AG08395 (cell line): ENCODE measurements at places on chromosomes 12 and 14.

GRCh38 chr14:100476012-100476822 lies 111.0 kb downstream of the BEGAIN start:
- peak; percentile 86 for DNase-seq

DNA sequence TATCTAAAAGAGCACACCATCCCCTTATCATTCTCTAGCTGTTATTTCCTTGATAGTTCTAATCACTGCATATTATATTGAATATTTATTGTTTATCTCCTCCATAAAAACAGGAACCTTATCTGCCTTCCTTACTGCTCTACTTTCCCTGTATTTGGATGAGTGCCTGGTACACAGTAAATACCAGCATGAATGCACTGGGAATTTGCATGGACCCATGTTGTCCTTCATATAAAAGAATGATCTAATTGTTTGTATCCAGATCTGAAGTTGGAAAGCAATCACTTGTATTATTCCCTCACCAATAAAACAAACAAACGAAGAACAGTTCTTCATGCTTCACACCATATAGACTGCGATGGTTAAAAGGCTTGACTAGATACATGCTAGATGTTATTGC lies 15.3 kb upstream of the CNOT2 start:
- no peak for DNase-seq

DNA sequence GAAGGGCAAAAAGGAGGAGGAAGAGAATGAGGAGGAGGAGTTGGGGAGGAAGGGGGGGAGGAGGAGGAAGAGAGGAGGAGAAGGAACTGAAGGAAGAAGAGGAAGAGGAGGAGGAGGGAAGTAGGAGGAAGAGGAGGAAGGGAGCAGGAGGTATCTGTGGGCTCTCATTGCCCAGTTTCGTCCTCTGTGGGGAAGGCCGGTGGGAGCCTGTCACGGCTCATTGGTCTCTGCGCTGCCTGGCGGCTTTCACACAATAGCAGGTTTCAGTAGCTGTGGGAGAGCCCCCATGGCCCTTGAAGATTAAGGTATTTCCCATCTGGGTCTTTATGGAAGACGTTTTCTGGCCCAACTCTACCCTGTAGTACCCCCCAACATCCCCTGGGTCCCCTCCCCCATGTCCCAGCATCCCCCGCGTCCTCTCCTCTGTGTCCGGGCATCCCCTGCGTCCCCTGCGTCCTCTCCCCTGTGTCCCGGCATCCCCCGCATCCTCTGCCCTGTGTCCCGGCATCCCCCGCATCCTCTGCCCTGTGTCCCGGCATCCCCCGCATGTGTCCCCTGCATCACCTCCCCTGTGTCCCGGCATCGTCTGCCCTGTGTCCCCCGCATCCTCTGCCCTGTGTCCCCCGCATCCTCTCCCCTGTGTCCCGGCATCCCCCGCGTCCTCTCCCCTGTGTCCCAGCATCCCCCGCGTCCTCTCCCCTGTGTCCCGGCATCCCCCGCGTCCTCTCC lies 278.2 kb upstream of the SFSWAP start:
- DNase-seq: no peak

DNA sequence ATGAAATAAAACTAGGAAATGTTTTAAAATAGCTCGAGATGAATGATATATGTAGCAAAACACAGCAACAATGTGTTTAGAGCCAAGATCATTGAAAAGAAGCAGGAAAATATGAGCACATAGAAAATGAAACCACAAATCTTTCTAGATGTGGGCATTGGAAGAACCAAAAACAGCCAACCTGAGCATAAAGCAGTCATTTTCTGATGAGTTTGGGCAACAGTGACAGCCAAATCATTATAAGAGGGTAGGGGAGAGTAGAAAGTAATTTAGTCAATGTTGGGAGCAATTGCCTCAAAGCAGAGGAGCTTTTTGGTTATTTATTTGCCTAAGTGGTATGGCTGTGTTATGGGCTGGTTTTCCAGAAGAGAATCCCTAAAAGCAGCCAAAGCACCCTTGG lies 8.8 kb upstream of the BICDL1 start:
- no peak for DNase-seq

DNA sequence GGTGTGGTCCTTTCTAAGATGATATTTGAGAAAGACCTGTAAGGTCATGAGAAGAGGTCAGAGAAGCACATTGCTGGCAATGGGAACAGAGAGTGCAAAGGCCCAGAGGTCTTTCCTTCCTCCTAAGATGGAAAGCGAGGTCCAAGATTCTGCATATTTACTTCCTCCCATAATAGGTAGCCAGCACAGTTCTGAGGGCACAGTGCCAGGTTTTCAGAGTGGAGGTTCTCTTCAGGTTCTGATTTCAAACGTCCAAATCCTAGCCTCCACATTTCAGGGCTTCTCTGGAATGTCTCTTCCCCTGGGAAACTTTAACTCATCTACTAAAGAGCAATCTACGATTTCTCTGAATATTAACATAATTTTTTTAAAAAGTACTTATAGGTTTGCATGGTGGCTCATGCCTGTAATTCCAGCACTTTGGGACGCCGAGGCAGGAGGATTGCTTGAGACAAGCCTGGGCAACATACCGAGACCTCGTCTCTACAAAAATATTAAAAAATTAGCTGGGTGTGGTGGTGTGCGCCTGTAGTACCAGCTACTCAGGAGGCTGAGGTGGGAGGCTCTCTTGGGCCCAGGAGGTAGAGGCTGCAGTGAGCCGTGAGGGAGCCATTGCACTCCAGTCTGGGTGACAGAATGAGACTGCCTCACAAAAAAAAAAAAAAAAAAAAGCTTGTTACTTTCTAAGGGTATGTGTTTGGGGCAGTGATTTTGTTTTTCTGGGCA lies 526 bp upstream of the MRPL42 start:
- DNase-seq: no peak

GRCh38 chr12:14240873-14241220 lies 124.6 kb upstream of the ATF7IP start:
- DNase-seq: no peak

- DNase-seq: peak; percentile 41
These were observed 1214.9 kb downstream of the GALC start for GRCh38 chr14:86777963-86778602.

DNA sequence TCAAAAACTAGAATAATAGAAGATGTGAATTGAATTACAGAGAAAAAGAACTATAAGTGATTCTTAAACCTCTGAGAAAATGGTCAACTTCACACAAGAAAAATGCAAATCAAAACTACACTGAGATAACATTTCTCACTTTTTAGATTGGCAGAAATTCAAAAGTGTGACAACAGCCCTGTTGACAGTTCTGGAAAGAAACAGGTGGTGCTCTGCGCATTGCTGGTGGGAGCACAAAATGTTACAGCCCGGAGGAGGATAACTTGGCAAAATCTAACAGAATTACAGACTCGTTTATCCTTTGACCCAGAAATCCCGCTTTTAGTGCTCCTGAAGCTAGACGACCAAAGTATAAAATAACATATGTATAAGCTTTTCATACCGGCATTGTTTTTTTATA lies 222.5 kb upstream of the CNTN1 start:
- no peak for DNase-seq

DNA sequence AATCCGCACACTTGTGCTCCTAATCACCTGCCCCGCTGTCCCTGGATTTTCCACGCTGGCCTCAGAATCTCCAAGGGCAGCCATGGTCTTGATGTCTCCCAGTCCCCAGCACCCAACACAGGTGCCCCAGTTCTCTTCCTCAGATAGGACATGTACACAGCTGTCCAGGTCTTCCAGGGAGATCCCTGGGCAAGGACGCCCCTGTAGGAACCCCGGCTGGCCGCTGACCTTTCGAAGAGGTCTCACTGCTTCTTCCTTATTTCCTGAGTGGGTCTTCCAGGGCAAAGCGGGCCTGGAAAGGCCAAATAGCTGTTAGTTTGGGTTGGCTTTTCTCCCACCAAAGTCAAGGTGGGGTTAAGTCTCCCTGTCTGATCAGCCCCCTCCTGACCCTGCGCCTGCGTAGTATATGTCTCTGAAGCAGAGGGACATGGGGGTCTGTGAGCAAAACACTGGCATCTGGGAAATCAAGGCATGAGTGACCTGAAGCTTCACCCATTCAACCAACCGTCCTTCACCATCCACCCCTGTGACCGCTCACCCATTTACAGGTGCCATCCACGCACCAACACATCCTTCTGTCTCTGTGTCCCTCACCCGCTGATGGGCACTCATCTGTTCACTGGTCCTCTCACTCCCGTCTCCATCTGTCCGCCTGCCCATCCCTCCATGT lies 4.6 kb downstream of the BEGAIN start:
- DNase-seq: no peak

DNA sequence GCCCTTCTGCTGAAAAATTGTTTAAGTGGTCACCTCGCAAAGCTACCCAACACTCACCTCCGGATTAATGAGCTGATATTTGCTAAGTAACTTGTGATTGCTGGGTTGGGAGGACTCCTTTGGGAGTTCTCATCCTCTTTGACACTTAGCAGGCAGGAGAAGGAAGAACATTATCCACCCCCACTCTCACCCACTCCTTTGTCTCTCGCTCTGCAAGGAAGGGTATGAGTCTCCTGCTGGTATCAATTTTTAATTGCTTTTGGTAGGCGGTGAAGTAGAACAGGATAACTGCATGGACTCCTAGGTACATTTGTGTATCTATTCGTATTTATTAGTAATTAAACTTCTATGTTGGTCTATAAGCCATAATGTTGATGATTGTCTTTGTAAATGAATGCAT lies 6.9 kb upstream of the ABHD12B start:
- no peak for DNase-seq

GRCh38 chr12:14403711-14404196 lies 38.3 kb downstream of the ATF7IP start:
- DNase-seq: peak; percentile 64

DNA sequence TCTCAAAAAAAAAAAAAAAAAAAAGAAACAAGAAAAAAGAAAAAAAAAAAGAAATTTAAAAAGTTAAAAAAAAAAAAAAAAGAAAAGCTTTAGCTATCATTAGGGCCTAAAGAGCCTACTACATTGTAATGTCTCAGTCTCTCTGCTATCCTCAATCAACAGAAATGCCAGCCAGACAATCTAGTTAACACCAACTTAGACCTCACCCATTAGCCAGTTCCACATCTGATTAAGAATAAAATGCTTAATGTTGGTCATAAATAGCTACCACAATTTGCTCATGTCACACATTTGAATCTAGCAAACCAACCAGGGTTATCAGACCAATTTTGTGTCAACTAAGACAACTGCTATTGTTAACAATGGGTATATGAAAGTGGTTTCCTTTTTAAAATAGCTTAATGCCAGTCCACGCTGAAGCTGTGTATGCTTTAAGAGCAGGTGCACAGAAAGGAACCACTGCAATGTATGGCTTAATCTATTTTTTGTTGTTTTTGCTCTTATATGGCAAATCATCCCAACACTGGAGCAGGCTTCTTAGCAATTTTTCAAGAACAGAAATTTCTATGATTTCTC lies 45.5 kb upstream of the SELPLG start:
- no peak for DNase-seq

- DNase-seq: no peak
These were observed 297.0 kb downstream of the SSPN start for GRCh38 chr12:26492406-26492805.

DNA sequence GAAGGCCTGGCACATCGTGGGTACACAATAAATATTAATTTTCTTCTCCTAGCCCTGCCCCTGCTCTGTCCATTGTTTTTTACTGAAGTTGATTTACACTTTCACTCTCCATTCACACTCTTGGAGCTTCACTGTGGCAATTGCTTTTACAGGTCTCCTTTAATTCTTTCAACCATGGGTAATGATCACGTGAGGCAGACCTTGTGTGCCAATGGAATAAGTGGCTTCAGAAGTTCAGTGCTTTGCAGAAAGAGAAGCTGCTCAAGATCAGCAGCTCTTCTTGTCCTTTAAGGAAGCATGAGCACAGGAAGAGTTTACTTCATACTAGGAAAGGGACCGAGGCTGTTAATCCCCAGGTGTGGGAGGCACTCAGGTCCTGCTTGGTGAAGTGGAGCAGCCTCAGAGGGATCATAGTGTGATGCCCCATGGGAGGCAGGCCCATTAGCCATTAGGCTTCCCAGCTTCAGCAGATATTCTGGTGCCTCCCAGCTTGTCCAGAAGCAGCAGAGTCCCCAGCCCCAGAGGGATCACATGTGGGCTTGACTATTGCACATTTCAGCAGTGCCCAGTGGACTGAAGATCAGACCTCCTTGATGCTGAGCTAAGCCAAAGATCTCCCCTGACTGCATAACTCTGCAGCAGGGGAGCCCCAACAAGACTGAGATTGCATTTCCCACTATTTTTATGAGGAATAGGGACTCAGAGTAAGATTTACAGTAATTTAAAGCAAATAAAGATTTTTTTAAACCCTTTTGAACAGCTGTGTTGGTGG lies 5.0 kb upstream of the SLC35F4 start:
- DNase-seq: no peak

GRCh38 chr14:67738740-67739504 lies 37.2 kb downstream of the RDH12 start:
- peak; percentile 96 for DNase-seq

GRCh38 chr12:4082809-4083403 lies 190.7 kb upstream of the CCND2 start:
- no peak for DNase-seq

- DNase-seq: no peak
These were observed 73.2 kb downstream of the DCAF5 start for GRCh38 chr14:69079747-69080146.

GRCh38 chr14:103758059-103758776 lies 42.6 kb downstream of the ZFYVE21 start:
- no peak for DNase-seq

- DNase-seq: peak; percentile 85
These were observed 40.5 kb upstream of the KCNA5 start for GRCh38 chr12:5003025-5003666.

DNA sequence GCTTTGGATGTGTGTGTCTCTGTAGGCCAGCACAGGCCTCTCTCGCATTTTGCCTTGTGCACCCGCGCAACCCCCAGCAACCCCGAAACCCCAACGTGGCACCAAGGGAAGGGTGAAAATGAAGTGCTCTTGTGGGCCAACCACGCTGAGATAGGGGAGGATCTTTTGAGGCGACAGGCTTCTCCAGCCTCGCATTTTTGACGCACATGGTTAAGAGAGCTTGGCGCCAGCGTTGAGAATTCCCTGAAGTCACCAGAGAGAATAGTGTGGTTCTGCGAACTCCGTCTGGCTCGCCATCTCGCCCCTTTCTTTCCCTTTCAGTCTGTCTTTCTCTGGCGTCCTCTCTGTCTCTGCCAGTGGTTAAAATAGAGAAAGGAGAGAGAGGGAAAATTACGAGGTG lies 1.9 kb upstream of the TBX3 start:
- DNase-seq: no peak

GRCh38 chr14:37198273-37198598 lies 499 bp downstream of the MIPOL1 start:
- no peak for DNase-seq

DNA sequence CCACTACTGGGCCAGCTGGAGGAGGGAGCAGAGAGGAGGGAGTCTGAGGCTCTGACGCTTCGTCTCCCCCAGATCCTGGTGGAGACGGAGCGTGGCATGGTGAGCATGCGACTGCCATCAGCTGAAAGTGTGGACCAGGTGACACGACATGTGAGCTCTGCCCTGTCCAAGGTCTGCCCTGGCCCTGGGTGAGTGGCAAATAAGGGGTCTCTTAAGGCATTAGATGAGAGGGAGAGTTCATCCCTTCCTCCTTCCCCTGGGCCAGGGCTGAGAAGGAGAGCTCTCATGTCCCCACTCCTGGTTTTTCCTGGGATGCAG lies 2.5 kb downstream of the CARMIL3 start:
- no peak for DNase-seq

- peak; percentile 95 for DNase-seq
These were observed 67.8 kb downstream of the HMGA2 start for GRCh38 chr12:65891987-65892481.
